Hair follicle dermal papilla cell (primary cell): ENCODE measurements at places on chromosomes 6 and 20. TPM values are rescaled to one million over a fixed set of nuclear protein-coding genes. Genes with fewer than 3 reads are reported as not detected.

Gene TREM1
- not detected in 2 replicates for total RNA-seq

Gene LHFPL5
- total RNA-seq = not detected in 2 replicates

Gene BMP5
- not detected in 2 replicates for total RNA-seq

Gene CD24
- total RNA-seq = 0.49 and 0.97 TPM in 2 replicates

Gene SLC16A10
- total RNA-seq = 0.81 TPM in 1 of 2 replicates, not detected in the other
